ENCODE measurements at places on chromosomes 6 and 20.

- DNase-seq: no peak
Observed at GRCh38 chr6:167565388-167565787, 240.5 kb downstream of the TTLL2 start.

DNA sequence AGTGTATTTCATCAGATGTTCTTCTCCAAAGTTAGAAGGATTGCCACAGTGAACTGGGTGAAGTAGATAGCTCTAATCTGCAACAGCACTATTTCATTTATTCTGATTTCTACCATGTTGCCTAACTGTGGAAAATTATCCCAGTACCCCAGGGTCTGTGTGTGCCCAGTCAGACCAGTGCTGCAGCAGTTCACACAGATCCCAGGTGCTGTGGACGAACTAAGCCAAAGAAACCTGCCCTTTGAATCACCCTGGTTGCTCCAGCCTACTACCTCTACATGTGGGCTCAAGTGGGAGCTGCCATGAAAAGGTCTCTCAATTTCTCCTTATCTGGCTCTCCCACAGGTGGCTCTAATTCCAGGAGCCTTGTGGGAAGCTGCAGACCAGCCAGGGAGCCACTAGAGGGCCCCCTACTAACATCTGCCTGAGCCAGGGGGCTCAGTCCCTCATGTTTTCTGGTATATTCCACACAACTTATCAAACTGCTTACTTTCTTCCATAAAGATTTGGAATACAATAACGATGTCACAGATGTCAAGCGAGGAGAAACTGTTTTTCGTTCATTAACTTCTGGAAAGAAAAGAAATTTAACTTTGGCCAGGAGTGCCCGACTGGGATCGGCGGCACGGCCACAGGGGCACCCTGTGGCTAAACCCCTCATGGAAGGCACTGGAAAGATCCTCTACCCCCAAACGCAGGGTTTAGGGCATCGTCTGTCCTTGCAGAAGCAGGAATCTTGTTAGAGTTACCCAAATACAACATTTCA is 31.6 kb upstream of the LY86 start:
- peak; percentile 59 for DNase-seq

DNA sequence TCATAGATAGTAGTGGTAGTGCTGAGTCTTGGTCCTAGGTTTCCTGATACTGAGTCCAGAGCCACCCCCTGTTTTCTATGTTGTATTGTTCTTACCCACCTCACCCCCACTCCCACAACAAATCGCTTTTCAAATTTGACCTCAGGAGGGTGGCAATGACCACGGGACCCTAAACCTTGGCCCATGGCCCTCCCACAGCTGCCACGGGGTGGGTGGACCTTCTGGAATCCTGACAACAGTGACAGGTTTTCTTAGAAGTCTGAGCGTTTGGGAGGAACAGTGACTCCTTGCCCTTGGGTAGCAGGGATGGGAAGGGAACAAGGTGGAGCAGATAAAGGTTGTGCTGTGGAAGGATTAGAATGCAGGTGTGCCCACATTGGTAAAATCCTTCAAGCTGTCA is 36.9 kb downstream of the TGM3 start:
- no peak for DNase-seq

GRCh38 chr6:114389111-114389510 is 46.3 kb upstream of the HS3ST5 start:
- no peak for DNase-seq

GRCh38 chr20:13690943-13691342 is 52.2 kb upstream of the TASP1 start:
- DNase-seq: no peak

- no peak for DNase-seq
Observed at GRCh38 chr6:45253453-45253852, 74.7 kb upstream of the RUNX2 start.

GRCh38 chr20:19210391-19211155 is 1.9 kb upstream of the SLC24A3 start:
- DNase-seq: no peak

DNA sequence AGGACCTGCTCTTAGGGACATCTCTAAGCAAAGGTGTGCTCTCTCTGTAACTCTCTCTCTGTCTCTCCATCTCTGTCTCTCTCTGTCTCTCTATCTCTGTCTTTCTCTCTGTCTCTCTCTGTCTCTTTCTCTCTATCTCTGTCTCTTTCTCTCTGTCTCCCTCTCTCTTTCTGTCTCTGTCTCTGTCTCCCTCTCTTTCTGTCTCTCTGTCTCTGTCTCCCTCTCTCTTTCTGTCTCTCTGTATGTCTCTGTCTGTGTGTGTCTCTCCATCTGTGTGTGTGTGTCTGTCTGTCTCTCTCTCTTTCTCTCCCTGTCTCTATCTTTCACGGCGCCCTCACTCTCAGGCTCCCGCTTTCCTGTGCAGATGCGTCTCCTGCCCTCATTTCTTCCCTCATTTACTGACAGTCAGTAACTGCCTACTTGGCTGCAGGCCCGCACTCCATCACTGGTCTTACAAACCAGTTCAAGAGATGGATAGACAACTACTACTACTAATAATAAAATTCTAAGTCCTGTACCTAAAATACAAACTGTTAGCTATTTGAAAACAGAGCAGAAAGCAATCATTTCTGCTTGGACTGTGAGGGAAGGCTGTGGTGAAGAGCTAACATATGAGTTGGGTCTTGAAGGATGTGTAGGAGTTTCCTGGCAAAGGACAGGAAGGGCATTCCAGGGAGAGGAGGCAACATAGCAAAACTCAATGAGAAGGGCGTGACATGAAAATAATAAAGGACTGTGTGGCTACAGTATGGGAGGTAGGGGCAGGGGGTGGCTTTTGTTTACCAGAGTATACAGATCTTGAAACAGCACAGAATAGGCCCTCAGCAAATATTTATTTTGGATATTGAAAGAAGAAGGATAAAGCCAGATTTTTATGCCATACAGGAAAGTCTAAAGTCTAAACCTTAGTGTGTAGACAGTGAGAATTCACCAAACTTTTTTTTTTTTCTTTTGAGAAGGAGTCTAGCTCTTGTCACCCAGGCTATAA is 67.8 kb upstream of the TAB2 start:
- DNase-seq: no peak

- no peak for DNase-seq
Observed at GRCh38 chr6:3852391-3852790, 3.2 kb downstream of the FAM50B start.

DNA sequence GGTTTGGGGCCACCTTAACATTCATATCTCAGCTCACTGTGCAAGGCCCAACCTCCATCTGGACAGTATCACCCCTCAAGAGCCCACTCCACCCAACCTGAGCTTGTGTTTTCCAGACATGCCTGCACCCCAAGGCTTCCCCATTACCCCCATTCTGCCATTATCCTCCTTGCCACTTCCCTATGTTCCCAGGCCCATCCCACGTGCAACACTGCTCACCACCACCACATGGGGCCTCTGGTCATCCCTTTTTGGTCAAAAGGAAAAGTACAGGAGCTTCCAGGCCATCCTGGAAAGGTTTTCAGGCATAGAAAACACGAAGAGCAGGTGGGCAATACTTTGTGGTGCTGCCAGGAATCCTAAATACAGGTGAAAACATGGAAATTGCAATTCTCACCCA is 140.3 kb downstream of the SYNDIG1 start:
- no peak for DNase-seq

DNA sequence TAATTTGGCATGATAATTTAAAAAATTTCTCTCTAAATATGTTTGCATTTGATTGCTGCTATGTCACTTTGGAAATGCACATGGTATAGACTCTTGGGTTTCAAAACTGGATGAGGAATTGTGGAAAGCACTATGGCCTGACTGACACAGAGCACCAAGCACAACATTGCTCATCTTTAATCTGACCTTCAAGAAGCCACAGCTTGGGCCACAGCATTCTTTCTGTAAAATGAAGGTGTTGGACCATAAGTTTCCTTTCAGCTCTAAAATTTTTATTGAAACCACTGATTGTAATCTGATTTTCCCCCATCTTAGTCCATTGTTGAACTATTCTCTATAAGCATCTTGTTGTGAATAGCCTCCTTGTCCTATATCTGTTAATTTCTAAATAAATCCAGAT is 41.0 kb downstream of the QKI start:
- no peak for DNase-seq

DNA sequence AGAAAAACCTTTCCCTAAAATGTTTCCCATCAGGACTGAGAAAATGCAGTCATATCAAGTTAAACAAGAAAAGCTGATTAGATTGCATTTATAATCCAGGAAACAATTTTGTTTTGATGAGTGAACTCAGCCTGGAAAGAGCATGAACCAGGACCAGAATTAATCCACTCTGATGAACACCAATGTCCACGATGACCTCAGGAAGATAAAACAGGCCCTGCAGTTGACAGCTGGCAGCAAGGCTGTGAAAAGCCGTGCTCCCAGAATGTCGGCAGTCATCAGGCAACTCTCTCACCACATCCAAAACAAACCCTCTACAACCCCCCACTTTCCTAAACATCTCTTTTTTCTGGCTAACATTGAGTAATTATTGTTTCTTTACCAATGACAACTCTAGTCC is 74.0 kb upstream of the PROKR2 start:
- no peak for DNase-seq

- DNase-seq: no peak
Observed at GRCh38 chr20:48839154-48839917, 11.5 kb upstream of the PREX1 start.

GRCh38 chr6:138293428-138294395 is 75.4 kb upstream of the PBOV1 start:
- no peak for DNase-seq

GRCh38 chr6:124670801-124671200 is 291.4 kb upstream of the RNF217 start:
- DNase-seq: no peak

DNA sequence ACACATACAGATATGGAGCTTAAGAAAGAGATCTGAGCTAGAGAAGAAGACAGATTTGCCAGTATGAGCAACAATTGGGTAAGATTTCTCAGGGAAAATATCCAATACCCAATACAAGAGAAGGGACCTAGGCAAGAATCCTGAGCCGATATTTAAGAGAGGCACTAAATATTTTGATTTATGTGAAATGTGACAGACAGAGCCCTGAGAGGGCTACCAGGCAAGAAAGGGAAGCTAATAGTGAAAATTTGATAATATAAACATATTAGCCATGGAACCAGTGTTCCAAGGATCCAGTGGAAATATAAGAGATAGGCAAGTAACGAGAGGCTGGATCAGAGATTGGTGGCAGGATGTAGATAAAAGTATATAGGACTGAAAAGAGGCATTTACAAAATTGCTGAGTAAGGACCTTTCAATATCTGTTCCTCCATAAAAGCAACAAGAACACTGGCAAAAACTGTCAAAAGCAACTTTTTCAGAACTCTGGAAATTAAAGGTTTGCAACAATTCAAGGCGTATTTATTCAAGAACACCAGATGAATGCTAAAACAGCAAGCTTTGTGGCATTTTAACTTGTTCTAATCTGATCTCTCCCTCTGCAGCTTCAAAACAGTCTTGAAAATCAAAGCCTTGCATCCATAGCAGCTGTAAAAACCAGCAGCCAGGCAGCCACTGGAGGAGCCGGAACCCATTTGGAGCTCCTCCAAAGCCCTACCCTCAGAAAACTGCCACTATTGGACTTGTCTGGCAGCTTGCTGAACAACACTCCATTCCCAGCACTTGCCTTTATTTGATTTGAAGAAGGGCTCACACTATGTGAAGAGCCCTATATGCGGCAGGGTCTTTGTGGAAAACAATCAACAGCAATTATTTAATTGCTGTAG is 58.8 kb downstream of the REV3L start:
- no peak for DNase-seq

DNA sequence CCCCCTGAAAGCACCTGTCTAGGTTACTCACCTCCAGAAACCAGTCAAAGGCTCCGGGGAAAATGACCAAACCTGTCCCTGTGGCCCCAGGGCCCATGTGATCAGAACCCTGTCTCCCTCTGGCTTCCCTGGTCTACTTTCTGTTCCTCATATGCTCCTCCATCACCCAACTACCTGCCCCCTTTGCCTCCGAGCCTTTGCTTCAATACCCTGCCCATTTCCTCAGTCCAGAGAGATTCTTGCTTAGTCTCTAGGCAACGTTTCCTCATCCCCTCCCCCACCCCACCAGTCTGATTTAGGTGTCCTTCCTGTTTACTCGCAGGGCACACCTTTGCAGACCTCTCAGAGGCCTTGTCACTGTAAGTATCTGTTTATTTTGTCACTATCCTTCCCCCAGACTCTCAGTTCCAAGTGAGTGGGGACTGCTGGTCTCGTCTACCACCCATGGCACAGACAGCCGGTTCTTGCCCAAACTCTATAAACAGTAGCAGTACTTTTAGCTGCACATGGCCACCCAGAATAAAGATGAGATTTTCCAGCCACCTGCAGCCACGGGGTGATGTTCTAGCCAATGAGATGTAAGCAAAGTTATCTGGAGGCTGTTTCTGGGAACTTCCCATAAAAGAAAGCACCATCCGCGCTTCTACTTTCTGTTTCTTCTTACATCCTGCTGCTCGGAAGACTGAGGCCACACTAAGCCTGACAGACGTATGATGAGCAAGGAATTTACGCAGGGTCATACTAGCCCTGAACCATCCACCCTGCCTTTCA is 13.3 kb downstream of the ELOVL5 start:
- DNase-seq: no peak

DNA sequence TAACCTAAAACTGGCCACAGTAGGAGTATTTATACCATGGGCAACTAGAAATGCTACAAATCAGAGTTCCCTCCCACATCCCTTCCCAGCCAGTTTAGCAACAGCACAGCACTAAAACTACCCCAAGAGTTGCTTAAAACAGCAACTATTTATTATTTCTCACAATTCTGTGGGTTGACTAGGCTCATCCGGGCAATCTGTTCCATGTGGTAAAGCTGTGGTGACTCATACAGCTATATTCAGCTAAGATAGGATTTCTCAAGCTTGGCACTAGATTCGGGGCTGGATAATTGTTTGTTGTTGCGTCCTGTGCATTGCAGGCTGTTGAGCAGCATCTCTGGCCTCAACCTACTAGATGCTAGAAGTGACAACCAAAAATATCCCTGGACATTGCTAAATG is 8.6 kb upstream of the HECA start:
- peak; percentile 17 for DNase-seq

DNA sequence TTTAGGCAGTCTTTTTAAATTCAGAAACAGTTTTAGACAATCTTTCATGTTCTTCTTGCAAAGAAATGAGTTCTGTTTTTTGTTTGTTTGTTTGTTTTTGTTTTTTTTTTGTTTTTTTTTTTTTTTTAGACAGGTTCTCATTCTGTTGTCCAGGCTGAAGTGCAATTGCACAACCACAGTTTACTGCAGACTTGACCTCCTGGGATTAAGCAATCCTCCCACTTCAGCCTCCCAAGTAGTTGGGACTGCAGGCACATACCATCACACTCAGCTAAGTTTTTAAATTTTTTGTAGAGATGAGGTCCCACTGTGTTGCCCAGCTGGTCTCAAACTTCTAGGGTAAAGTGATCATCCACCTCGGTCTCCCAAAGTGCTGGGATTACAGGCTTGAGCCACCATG is 96.2 kb downstream of the OTOR start:
- no peak for DNase-seq

- no peak for DNase-seq
Observed at GRCh38 chr6:71408787-71409723, 120.4 kb downstream of the OGFRL1 start.

- no peak for DNase-seq
Observed at GRCh38 chr6:324116-324728, 31.9 kb downstream of the DUSP22 start.
